ENCODE measurements at places on chromosomes 1 and 21.

- no peak for DNase-seq
These were observed 37.2 kb downstream of the NUP210L start for GRCh38 chr1:154117642-154118041.

DNA sequence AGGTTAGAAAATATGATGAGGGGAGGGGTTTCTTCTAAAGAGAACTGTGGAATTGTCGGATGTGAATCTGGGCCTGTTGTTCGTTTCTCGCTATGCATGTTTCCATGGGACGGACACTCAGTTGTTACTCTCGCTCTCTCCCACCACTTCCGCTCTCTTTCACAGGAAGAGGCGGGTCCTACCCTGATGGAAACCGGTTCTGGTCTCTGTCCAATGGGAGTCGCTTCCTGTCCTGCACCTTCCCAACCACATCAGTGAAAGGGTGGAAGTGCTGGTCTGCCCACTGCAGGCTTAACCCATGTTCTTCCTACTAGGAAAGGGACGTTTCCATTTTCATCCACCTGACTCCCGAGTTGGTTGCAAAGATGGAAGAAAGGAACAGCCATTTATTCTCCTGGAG lies 119.4 kb downstream of the KCNJ15 start:
- no peak for DNase-seq

DNA sequence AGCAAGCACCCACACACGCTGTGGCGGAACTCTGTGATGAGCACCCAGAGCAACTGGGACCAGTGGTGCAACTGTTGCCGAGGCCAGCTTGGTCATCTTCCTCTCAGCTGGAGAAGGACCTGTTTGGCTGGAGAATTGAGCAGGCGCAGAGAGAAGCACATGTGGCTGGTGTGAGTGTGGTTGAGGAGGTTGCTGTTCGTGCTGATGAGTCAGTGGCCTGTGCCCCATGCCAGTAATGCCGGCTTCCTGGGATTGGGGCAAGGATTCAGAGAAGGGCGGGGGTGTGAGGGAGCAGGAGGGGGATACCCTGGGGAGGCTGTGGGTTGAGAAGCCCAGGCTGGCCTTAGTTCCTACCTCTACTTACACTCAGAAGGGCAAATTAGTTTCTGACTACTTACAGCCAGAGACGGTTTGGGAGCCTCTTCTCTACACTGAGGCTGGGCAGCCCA lies 57.5 kb upstream of the EPS8L3 start:
- peak; percentile 48 for DNase-seq

DNA sequence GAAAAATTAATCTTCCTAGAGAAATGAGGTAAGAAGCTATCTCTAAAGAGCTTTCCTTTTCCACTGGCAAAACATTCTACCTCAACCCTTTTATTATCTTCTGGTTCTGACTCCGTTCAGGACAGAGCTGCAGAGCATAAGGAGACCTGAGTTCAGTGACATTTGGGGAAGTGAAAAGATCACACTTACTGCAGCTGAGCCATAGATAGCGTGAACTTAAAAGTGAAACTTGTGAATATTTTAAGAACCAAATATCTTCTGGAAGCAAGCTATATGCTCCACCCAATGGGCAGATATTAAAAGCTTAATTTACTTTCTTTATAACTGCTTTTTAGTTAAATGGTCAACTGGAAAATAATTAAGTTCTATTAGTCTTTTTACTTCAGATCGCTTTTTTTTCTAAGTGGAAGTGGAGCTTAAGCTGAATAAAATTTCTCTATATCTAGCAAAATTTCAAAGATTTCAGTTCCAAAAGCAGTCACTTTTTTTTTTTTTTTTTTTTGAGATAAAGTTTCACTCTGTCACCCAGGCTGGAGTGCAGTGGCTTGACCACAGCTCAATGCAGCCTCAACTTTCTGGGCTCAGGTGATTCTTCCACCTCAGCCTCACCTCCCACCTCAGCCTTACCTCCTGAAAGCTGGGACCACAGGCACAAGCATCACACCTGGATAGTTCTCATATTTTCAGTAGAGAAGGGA lies 11.9 kb downstream of the PTPN22 start:
- DNase-seq: no peak

DNA sequence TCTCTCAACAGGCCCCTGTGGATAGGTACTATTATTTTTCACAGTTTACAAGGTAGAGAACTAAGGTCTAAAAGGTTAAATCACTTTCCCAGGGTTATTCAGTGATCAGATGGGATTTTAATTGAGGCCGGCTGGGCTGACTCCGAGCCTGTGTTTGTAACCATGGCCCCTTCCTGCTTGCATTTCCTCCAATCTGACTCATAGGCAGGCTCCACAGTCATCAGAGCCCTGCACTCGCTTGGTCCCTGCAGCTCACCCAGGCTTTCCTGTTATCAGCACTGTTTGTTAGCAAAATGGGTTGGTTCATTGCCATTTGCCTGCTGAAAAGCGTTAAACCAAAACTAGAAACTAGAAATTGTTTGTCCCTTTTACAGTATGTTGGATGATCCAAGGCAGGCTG lies 41.4 kb upstream of the LMX1A start:
- no peak for DNase-seq

DNA sequence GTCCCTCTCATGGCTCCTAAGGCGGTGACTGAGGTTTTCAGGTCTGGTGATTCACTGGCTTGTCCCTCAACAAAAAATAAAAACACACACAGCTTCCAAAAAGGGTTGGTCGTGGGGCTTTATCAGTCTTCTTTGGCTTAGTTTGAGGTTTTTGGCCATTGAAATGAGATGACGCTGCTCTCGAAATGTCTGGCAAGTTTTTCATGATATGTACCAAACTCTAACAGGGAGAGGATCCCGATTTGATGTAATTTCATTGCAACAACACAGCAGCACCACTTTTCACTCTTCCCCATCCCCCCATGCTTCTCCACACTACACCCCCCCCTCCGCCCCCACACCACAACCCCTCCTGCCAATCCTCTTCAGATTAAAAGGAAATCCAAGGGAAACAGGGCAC lies 187.1 kb upstream of the NFIA start:
- no peak for DNase-seq

GRCh38 chr1:165629151-165629550 lies 1.9 kb upstream of the MGST3 start:
- DNase-seq: no peak

DNA sequence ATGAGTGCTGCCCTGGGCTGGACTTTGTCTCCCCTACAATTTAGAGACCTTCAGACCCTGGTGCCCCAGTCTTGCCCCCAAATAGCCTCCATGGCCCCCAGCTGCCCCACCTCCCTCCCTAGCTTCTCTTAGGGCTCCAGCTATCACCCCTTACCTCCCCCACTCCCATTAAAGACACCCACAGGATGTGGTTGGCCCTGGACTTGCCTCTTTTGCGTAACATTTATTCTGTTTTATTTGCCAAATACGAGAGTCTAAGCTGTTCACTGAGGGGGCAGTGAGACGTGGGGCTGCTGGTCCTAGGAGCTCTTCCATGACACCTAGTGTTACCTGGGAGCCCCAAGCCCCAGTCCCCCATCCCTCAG lies 4.5 kb downstream of the ZC3H12A start:
- DNase-seq: no peak

- DNase-seq: no peak
These were observed 5.4 kb upstream of the SLAMF8 start for GRCh38 chr1:159821171-159821867.

- no peak for DNase-seq
These were observed 704.5 kb upstream of the ADGRL4 start for GRCh38 chr1:79711001-79711431.

- no peak for DNase-seq
These were observed 49.4 kb upstream of the FASLG start for GRCh38 chr1:172609528-172609927.

GRCh38 chr21:44657635-44658540 lies at the start of gene KRTAP12-3:
Gene KRTAP12-3, plus strand, starts transcription at chr21:44657932. Its CDS starts 48 bp downstream, at chr21:44657980.
- DNase-seq: no peak

GRCh38 chr1:35725596-35725995 lies 6.9 kb upstream of the C1orf216 start:
- DNase-seq: no peak

GRCh38 chr1:209601809-209602657 lies 18.5 kb downstream of the CAMK1G start:
- peak; percentile 28 for DNase-seq

GRCh38 chr1:230000493-230001184 lies 66.4 kb upstream of the GALNT2 start:
- no peak for DNase-seq

- no peak for DNase-seq
These were observed 54.8 kb downstream of the NGF start for GRCh38 chr1:115283249-115283648.

- DNase-seq: no peak
These were observed 22.8 kb downstream of the MYOM3 start for GRCh38 chr1:24089027-24089742.

DNA sequence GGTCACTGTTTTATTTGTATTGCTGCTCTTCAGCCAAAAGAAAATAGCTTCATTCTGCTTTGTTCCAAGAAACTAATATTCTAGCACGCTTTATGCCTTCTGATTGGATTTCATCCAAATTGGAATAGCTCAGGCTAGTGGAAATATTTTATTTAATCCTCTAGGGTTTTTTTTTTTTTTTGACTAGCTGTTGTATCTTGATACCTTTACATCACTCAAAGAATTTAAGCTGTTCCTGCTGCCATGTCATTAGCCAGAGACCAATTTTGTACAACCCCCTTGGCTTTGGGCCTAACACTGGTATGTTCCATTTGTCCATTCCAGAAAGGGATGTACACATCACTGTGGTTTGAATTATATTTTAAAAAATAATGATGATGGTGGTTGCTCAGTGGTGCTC lies 103.0 kb downstream of the DISC1 start:
- DNase-seq: no peak

DNA sequence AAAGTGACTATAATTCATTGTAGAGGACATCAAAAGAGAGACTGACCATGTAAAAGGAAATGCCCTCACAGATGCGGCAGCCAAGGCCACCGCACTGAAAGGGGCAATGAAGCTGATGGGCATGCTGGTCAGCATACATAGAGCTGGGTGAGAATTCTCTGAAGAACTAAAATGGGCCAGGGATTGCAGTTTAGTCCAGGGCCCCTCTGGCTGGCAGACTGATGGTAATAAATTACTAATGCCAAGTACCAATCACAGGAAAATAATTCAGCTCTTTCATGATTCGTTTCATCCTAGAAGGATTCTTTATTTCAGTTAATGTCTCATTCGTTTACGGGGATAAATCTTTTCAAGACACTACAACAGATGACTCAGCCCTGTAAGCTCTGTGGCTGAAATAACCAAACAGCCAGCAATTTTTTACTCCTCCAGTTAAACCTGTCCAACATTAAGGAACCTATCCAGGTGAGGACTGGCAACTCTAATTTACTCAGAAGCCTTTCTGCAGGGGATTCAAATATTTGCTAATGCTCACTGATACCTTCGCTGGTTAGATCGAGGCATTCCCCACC lies 56.9 kb upstream of the MAP1LC3C start:
- no peak for DNase-seq

- no peak for DNase-seq
These were observed 278.4 kb downstream of the ZNF326 start for GRCh38 chr1:90273241-90273774.

GRCh38 chr1:241779897-241780296 lies 68.1 kb upstream of the EXO1 start:
- DNase-seq: no peak

GRCh38 chr1:5390504-5390903 lies 601.7 kb downstream of the NPHP4 start:
- DNase-seq: peak; percentile 22

DNA sequence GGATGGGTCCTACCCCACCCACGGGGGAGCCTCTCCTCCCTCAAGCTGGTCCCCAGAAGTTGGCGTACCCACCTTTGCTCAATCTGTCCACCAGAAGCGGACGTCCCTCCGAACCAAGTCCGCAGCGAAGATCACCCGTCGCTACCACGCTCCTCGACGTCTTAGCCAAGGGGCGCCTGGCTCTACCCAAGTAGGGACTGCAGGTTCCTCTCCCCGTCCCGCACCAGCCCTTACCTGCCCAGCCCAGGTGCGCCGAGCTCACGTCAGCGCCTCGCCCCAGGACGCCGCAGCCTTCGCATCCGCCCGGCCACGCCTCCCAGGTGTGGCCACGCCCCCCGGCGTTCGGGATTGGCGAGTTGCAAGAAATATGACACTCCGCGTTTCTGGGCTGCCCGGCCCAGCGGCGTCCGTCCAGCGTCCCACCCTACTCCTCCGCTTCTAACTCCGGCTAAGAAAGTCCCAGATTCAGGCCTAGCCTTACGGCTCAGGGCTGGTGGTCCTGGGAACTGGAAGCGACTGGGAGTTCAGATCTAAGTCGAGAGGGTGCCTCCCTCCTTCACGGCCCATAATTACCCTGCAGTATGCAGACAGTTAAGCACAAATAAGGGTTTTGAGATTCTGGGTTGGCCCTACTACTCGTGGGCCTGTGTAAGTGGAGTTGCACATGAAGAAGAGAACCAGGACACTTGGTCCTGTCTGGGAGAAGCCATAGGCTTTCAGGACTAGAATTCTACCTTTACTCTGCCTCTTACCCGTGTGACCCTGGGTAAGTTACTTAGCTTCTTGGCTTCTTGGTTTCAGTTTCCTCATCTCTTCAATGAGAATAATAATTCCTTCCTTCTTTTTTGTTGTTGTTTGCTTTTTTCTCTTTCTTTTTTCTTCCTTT lies at the start of gene IRF6:
IRF6 (minus strand) TSS at position 268 of the 886 bp plus-strand sequence. CDS start 4,729 bp downstream, outside the sequence.
- DNase-seq: peak; percentile 61

DNA sequence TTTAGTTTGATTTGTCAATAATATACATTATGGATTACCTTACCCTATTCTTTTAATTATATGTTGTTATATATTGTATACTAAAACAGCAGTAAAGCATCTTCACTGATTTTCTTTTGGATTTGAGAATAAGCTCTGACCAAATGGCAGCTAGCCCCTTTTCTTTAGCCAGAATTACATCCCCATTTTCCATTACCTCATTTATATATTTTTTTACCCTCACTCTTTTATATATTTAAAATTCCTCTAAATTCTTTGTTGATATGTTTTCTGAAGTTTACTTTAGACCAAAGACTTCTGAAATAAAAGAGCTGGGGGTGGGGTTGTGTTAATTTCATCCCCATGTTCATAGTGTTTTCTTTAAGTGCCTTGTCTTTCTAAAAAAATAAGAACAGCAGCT lies 24.6 kb downstream of the ANGPTL1 start:
- no peak for DNase-seq

DNA sequence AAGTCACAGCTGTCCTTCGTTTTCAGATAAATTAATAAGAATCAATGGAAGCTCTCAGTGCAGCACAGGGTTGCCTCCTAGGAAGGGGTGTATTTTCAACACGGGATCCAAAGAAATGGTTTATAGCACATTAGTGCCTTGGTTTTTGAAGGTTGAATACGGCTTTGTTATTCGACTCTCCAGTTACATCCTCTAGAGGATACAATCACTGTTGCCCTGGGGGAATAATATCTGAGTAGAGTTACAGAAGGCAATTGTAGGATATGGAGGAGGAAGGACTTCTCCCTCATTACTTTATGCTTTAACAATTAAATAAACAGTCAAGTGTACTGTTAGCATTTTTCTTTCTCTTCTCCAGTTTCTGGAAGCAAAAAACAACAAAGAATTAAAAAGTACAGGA lies 14.3 kb upstream of the ZNF326 start:
- DNase-seq: no peak
